ENCODE measurements at places on chromosomes 3 and 15. TPM values are rescaled to one million over a fixed set of nuclear protein-coding genes. Genes with fewer than 3 reads are reported as not detected.

GRCh38 chr3:59056706-59057105 lies 6.9 kb upstream of the CFAP20DC start:
- H3K27me3 ChIP-seq, result no peaks in the 10 kb centered on the region
- no peaks in the 10 kb centered on the region for H3K4me1 ChIP-seq
- no peak overlapping the region for H3K27ac ChIP-seq
- H3K36me3 ChIP-seq, result no peaks in the 10 kb centered on the region
- no peak for DNase-seq

DNA sequence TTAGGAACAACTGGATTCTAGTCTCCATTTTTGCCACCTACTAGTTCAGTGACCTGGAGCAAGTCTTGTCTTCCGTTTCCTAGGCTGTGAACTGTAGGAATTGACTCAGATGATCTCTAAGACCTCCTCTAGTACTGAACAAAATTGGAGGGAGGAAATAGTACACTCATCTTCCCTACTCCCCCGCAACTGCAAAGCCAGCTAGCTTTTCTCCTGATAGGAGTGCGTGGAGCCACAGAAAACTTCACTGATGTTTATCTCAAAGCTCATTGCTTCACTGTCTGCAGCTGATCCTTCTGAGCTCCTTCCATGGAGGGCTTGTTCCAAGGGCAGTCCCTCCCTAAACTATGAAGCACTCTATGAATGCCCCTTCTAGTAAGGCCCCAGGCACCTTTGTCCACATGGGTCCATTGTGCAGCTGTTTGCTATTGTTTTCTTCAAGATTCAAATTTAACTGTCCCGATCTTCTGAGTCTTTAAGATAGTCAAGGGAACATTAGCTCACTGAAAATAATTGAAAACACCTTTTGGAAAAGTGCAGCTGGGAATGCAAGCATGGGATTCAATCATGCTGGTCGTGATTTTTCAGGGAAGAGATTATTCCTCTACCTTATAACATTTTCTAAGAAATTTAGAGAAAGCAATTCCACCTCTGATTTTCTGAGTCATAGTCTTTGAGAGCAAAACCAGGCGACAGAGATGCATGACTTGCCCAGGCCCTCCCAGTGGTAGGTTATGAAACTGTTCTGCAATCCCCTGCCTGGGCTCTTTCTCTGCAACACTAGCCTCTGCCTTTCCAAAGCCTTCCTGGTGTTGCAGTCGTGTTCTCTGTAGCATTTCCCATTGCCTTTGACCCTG lies 24.3 kb downstream of the FILIP1L start:
- DNase-seq, result no peak
- no peaks in the 10 kb centered on the region for H3K4me1 ChIP-seq
- H3K4me3 ChIP-seq, result no peak overlapping the region
- H3K27me3 ChIP-seq, result no peaks in the 10 kb centered on the region

- H3K36me3 ChIP-seq, result peaks cover 29% of the 10 kb centered on the region
- H3K4me1 ChIP-seq, result no peaks in the 10 kb centered on the region
- H3K27ac ChIP-seq, result no peak overlapping the region
- DNase-seq, result no peak
- H3K4me3 ChIP-seq, result no peak overlapping the region
Measured at GRCh38 chr15:34876640-34877039, 81.3 kb upstream of the ACTC1 start.

DNA sequence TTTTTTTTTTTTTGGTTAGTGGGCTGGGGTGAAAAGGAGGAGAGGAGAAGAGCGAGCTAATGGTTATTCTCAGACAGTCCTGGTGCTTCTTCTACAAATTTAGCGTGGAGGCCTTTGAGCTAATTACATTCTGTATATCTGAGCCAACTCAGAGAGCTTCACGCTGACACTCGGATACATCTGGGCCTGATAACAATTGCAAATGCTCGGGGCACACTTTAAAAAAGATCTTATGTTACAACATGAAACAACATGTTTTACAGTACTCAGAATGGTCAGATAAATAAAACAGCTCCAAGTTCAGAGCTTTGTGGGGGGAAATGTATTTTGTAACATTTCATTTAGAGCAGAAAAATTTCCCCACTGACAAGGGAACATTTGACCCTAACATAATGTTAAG lies 966.9 kb upstream of the NR2F2 start:
- H3K4me1 ChIP-seq, result no peaks in the 10 kb centered on the region
- H3K36me3 ChIP-seq, result no peaks in the 10 kb centered on the region
- H3K4me3 ChIP-seq, result no peak overlapping the region
- DNase-seq, result no peak
- no peak overlapping the region for H3K27ac ChIP-seq

GRCh38 chr15:54540721-54541120 lies 562.5 kb downstream of the UNC13C start:
- no peak for DNase-seq
- no peaks in the 10 kb centered on the region for H3K27me3 ChIP-seq
- H3K4me3 ChIP-seq, result no peak overlapping the region
- H3K27ac ChIP-seq, result no peak overlapping the region
- H3K4me1 ChIP-seq, result no peaks in the 10 kb centered on the region
- no peaks in the 10 kb centered on the region for H3K36me3 ChIP-seq

- H3K4me3 ChIP-seq, result no peak overlapping the region
- H3K36me3 ChIP-seq, result no peaks in the 10 kb centered on the region
- no peak overlapping the region for H3K27ac ChIP-seq
- no peaks in the 10 kb centered on the region for H3K4me1 ChIP-seq
- DNase-seq, result no peak
Measured at GRCh38 chr15:97446138-97446537, 514.4 kb upstream of the ARRDC4 start.

- H3K36me3 ChIP-seq, result no peaks in the 10 kb centered on the region
- no peaks in the 10 kb centered on the region for H3K27me3 ChIP-seq
- DNase-seq, result no peak
- peak overlapping the region; percentile 70 for H3K27ac ChIP-seq
- H3K4me1 ChIP-seq, result peaks cover 47% of the 10 kb centered on the region
- H3K4me3 ChIP-seq, result no peak overlapping the region
Measured at GRCh38 chr3:69320871-69321271, 65.0 kb downstream of the FRMD4B start.

DNA sequence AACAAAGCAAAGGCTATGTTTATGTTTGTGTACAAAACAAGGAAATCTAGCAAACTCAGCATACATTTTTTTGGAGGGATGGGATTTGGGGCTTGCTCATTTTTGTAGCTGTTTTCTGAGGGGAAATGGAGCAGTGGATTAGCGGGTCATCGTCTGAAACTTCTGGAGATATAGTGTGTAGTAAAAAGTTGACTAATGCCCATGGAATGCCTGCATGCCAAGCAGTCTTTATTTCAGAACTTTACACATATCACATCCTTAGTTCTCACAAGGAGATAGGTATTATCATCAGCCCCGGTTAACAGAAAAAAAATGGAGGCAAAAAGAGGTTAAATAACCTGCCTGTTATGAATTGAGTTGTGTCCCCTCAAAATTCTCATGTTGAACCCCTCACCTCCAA lies 47.1 kb downstream of the ATP13A4 start:
- H3K36me3 ChIP-seq, result no peaks in the 10 kb centered on the region
- no peaks in the 10 kb centered on the region for H3K4me1 ChIP-seq
- no peak for DNase-seq
- H3K4me3 ChIP-seq, result no peak overlapping the region

- DNase-seq, result peak; percentile 94
- H3K4me1 ChIP-seq, result no peaks in the 10 kb centered on the region
- no peaks in the 10 kb centered on the region for H3K27me3 ChIP-seq
- peak overlapping the region; percentile 85 for H3K27ac ChIP-seq
Measured at GRCh38 chr3:4772171-4772804, 206.9 kb upstream of the BHLHE40 start.

STAC gene
- not detected for total RNA-seq

- DNase-seq, result no peak
- no peak overlapping the region for H3K27ac ChIP-seq
- no peaks in the 10 kb centered on the region for H3K27me3 ChIP-seq
- no peaks in the 10 kb centered on the region for H3K4me1 ChIP-seq
Measured at GRCh38 chr3:87307805-87308204, 31.4 kb upstream of the POU1F1 start.

DNA sequence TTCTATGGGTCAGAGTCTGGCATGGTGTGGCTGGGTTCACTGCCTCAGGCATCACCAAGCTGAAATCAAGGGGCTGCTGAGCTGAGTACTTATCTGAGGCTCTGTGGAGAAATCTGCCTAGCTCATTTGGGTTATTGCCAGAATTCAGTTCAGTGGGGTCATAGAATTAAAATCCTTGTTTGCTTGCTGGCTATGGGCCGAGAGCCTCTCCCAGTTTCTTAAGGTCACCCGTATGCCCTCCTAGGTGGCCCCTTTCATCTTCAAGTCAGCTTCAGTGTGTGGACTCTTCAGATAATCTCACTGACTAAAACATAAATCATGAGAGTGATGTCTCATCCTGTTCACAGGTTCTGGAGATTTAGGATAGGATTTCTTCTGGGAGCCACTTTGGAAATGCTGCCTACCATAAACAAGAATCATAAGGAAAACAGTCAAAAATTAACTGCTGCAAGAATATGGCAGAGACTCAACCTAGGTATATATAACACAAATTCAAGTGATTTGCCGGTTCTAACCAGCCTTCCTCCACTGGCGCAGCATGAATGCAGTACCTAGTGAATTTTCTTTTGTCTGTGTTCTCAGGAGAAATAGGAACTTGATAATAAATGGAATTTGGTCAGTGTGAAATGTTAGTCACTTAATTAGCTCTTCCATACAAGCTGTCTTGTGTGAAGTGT lies 5.3 kb downstream of the CP start:
- no peaks in the 10 kb centered on the region for H3K4me1 ChIP-seq
- no peaks in the 10 kb centered on the region for H3K36me3 ChIP-seq
- H3K27ac ChIP-seq, result no peak overlapping the region
- H3K4me3 ChIP-seq, result no peak overlapping the region
- DNase-seq, result no peak
- no peaks in the 10 kb centered on the region for H3K27me3 ChIP-seq

NR1I2 gene
- not detected for total RNA-seq

- no peak for DNase-seq
- no peaks in the 10 kb centered on the region for H3K36me3 ChIP-seq
- H3K4me3 ChIP-seq, result no peak overlapping the region
- H3K27me3 ChIP-seq, result no peaks in the 10 kb centered on the region
Measured at GRCh38 chr3:5021116-5022092, 42.2 kb downstream of the BHLHE40 start.

KBTBD13 gene
- 2.6 TPM for total RNA-seq

- no peaks in the 10 kb centered on the region for H3K27me3 ChIP-seq
- no peaks in the 10 kb centered on the region for H3K36me3 ChIP-seq
- peak; percentile 34 for DNase-seq
- no peak overlapping the region for H3K4me3 ChIP-seq
- H3K4me1 ChIP-seq, result no peaks in the 10 kb centered on the region
- H3K27ac ChIP-seq, result no peak overlapping the region
Measured at GRCh38 chr3:127195417-127195816, 2.5 kb downstream of the PRR23E start.

DNA sequence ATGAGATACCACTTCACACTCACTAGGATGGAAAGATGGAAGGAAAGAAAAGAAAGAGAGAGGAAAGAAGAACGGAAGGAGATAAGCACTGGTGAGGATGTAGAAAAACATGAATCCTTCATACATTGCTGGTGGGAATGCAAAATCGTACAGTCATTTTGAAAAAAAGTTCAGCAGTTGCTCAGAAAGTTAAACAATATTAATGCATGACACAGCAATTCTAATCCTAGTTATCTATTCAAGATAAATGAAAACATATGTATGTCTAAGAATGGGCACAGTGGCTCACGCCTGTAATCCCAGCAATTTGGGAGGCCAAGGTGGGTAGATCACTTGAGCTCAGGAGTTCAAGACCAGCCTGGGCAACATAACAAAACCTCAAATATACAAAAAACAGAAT lies 59.1 kb downstream of the SENP7 start:
- no peaks in the 10 kb centered on the region for H3K4me1 ChIP-seq
- no peak for DNase-seq
- peaks cover 8% of the 10 kb centered on the region for H3K36me3 ChIP-seq
- no peak overlapping the region for H3K27ac ChIP-seq

HDAC11 gene
- total RNA-seq, result 30.6 TPM

ACAN gene
- total RNA-seq, result not detected

DNA sequence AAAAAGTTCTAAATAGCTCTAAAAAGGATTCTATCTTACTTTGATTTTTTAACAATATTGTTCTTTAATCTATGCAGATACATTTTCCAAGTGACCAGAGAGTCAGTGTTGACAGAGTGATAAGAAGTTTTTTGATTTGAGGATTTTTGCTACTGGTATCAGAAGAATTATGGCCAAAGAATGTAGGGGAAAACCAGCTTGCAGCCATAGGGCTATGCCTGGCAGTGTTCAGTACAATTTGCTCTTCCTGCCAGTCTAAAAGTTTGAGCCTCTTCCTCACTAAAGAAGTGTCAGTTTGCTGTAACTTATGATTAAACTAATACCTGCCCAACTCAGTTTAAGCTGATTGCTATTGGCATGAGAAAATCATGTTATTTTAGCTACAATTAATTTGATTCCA lies 35.3 kb upstream of the FSIP1 start:
- H3K27me3 ChIP-seq, result no peaks in the 10 kb centered on the region
- no peaks in the 10 kb centered on the region for H3K4me1 ChIP-seq
- H3K4me3 ChIP-seq, result no peak overlapping the region
- no peaks in the 10 kb centered on the region for H3K36me3 ChIP-seq
- DNase-seq, result no peak

- no peak for DNase-seq
- no peak overlapping the region for H3K27ac ChIP-seq
- H3K27me3 ChIP-seq, result no peaks in the 10 kb centered on the region
- no peak overlapping the region for H3K4me3 ChIP-seq
Measured at GRCh38 chr3:60756241-60757030, 494.8 kb downstream of the FHIT start.

SEMA3F gene
- 6.3 TPM for total RNA-seq

GRCh38 chr3:95731753-95732152 lies 1082.6 kb upstream of the EPHA6 start:
- no peak overlapping the region for H3K4me3 ChIP-seq
- H3K36me3 ChIP-seq, result no peaks in the 10 kb centered on the region

GRCh38 chr3:59876533-59877062 lies 826.8 kb upstream of the CFAP20DC start:
- no peaks in the 10 kb centered on the region for H3K4me1 ChIP-seq
- H3K36me3 ChIP-seq, result no peaks in the 10 kb centered on the region
- no peak overlapping the region for H3K4me3 ChIP-seq

PGBD4 gene
- 2.3 TPM for total RNA-seq

GRCh38 chr3:57933602-57934001 lies 74.6 kb upstream of the FLNB start:
- DNase-seq, result no peak
- H3K4me3 ChIP-seq, result no peak overlapping the region
- H3K27ac ChIP-seq, result no peak overlapping the region
- no peaks in the 10 kb centered on the region for H3K27me3 ChIP-seq
- peaks cover 36% of the 10 kb centered on the region for H3K36me3 ChIP-seq

GRCh38 chr3:25002052-25002451 lies 426.0 kb upstream of the RARB start:
- no peaks in the 10 kb centered on the region for H3K27me3 ChIP-seq
- no peaks in the 10 kb centered on the region for H3K4me1 ChIP-seq
- H3K27ac ChIP-seq, result no peak overlapping the region
- DNase-seq, result no peak

ZNF710 gene
- 5.2 TPM for total RNA-seq

DNA sequence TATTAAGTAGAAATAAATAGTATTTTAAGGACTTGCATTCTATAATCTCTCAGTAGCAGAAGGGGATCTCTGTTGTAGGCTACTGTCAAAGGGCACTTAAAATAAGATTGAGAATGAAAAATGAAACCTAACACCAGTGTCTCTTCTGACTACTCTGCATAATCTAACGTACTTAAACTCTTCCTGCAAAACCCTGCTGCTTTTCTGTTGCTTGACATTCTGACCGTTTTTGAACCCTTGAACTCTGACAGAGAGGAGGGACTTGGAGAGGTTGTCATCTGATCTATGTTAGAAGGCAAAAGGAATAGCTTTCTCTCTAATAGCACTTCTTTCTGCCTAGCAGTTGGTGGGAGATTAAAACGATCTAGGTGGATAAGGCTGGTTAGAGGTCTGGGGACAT lies 204.6 kb downstream of the ZIC1 start:
- DNase-seq, result no peak
- no peaks in the 10 kb centered on the region for H3K4me1 ChIP-seq
- H3K4me3 ChIP-seq, result no peak overlapping the region
- no peak overlapping the region for H3K27ac ChIP-seq
- no peaks in the 10 kb centered on the region for H3K27me3 ChIP-seq
